ENCODE measurements at places on chromosomes 6 and 20. TPM values are rescaled to one million over a fixed set of nuclear protein-coding genes. Genes with fewer than 3 reads are reported as not detected.

PPP1R3D gene
- 0.78 TPM for total RNA-seq

DNA sequence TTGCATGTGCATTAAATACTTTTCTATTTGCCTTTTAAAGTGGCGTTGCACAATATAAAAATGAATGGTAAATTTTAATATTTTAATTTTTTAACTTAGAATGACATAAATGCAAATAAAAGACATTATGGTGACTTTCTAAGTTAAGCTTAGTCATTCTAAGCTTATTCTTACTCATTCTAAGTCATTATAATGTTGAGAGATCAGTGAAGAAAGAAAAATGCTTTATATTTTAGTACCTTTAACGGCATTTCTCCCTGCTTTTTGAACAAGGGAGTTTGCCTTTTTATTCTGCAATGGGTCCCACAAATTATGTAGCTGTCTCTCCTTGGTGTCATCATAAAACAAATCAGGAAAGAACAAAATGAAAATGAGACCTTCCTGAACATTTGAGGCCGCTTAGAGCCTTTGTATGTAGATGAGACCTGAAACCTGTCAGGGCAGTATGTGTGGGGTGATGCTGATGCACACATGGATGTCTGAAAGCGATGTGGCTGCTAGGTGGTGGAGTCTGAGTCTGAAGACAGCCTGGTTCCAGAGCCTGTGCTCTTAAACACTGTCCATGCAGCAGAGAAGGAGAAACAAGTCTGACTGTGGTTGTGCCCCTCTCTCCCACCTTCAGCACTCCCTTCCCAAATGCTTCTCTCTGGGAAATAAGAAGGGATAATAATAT, 158.0 kb downstream of the PHF3 start:
- DNase-seq, result no peak

DNA sequence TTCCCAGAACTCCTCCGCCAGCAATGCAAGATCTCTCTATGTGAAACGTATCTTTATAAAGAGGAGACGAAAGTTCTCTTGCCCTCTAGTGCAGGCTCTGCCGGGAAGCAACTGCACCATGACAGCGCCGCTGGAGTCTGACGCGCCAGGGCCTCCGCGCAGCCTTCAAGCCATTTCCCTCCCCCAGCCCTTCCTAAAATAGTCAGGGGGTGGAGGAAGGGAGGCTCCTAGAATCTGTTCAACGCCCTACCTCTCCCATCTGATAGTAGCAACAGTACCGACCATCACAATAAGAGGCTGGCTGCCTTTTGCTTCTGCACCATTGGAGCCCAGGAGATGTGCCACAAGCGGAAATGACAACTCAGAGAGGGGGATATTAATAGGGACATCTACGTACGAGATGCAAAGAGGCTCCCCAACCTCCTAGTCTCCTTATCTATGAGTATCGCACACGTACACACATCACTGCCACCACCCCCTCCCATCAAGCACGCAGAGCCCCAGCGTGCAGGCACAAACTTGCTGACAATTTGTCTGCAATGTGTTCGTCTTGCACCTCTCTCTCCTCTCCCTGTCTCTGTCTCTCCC, 1.0 kb downstream of the SYNE1 start:
- DNase-seq, result no peak

DNA sequence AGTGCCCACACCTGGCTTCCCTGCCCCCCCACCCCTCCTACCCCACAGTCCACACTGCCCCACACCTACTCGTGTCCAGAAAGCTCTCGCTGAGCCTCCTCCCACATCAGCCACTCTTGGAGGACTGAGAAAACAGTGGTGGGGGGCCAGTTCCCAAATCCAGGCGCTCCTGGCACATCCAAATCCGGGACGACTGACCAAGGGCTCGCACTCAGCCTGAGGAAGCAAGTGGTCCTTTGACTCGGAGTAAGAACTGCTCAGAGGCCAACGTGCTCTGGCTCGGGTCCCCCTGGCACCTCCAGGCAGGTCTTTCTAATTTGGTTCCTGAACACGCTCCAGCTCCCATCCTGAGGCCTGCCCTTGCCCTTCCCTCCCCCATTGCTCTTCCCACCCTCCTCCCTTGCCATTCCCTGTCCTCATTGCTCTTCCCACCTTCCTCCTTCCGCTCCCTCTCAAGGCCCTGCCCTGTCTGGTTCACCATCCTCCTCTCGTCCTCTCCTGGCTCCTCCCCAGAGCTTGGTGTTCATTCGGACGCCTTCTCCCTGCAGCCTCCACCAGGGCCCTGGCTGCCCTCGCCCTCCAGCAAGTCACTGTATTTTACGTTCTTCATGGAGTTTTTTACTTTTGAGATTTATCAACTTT, 83.6 kb downstream of the THBS2 start:
- DNase-seq, result no peak

DNA sequence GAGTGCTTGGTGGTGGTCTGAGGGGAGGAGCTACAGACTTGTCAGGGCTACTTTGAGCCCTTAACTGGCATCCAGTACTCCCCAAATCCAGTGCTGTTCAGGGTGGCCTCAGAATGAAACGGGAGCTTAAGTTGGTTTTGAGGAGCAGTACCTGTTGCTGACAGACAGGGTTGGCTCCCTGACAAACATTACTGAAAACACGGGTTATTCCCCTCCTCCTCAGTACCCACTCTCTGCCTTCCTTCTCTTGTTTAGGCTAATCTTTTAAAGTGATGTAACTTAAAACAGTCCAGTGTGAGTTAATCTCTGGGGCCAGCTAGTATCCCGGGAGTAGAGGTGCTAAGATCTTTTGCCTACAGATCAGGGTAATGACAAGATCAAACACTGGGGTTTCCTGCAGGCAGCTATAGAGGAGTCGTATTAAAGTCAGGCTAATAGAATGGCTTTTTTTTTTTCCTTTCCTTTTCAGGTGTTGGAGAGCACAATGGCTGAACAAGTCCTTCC, 3.7 kb downstream of the TNFAIP3 start:
- DNase-seq, result no peak
